ENCODE measurements at places on chromosomes 2 and 18.

- no peak for DNase-seq
Observed at GRCh38 chr2:112622528-112622849, 23.2 kb upstream of the SLC20A1 start.

- no peak for DNase-seq
Observed at GRCh38 chr2:132503701-132504100, 87.1 kb downstream of the GPR39 start.

GRCh38 chr2:234163510-234164045, 113.1 kb downstream of the SPP2 start:
- no peak for DNase-seq

GRCh38 chr2:222943820-222944219, 83.0 kb downstream of the ACSL3 start:
- DNase-seq, result no peak

DNA sequence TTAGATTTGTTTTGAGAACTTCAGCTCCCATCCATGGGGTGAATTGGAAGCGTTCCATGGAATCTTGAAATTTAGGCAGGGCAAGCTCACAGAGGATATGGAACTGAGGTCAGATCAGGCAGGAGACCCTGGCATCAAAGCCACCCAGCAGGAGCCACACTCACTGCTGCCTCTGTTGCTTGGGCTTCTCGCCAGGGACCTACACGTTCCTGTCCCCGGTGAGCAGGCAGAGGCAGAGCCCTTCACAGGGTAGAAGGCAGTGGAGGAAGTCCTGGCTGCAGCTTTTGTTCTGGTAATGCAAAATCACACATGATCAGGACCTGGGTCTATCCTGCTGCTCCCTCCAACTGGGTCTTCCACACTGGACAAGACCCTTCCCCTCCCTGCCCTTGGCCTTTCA, 42.1 kb downstream of the CAPN13 start:
- no peak for DNase-seq

DNA sequence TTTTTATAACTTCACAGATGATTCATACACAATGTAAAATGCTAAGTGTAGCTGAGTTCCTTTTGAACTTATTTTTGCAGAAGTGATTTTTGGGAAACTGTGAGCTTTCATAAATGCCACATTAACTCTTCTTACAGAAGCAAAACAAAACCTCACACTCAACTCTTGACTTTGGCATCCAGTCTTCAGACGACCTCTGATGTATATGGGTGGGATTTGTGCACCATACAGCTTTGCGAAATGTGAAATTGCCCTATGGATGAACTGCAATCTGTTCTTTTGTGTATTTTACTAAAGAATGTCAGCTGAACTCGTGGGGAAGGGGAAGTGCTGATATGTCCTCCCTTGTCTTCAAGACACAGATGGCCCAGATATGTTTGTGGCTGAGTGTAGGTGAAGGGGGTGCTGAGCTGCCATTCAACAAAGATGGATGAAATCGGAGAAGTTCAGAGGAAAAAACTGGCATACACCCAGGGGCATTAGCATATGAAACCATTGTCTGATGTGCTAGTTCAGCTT, 218.3 kb downstream of the PTGR3 start:
- DNase-seq, result no peak

All from occipital lobe (tissue), 3 donors.